ENCODE measurements at places on chromosomes 1 and 21. TPM values are rescaled to one million over a fixed set of nuclear protein-coding genes. Genes with fewer than 3 reads are reported as not detected.

The PSEN2 gene
- 5.3 TPM for total RNA-seq

The NMNAT2 gene
- not detected for total RNA-seq

The C1QC gene
- total RNA-seq = not detected

The LAMTOR2 gene
- 65.1 TPM for total RNA-seq

The PEX19 gene
- 61.1 TPM for total RNA-seq

The ZNF648 gene
- not detected for total RNA-seq

The CLEC20A gene
- total RNA-seq = not detected

The CACNA1S gene
- not detected for total RNA-seq

The LEFTY2 gene
- not detected for total RNA-seq

The OR2T29 gene
- not detected for total RNA-seq

The MPL gene
- not detected for total RNA-seq

DNA sequence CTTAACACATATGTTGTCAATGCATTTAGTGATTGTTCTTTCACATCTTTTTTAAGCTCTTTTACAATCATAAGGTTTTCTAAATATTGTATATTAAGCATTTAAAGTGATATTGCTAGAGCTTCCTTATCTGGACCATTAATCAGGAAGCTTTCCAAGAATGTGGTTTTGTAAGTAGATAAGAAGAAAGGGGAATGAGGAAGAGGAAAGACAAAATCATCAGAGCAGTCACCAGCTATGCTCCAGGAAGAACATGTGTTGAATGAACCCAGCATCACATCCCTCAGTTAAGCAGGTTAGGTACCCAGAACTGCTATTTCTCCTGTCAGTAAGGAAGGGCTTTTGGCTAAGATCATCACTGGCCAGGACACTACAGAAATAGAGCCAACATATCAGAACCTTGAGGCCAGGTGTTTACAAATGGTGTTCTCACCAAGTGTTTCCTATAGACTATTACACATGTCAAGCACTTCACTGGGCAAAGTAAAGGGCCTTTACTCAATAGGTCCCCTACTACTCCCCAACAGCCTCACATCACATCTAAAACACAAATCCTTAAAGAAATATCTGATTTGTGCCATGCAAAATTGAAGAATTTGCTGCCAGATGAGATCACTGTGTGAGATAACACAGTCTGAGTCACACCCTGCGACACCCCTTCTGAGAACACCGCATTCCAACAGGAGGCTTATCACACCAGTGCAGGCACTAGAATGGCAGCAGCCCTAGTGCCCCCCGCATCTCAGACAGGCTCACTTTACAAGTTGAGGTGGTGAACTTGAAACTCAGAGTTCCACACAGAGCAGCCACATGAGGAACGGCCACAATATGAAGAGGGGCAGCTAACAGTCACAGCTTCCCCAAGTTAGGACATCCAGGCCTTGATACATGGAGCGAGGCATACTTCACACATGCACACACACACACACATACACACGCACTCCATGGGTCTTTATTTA lies 1.8 kb upstream of the SPRR2A start:
- DNase-seq = no peak

DNA sequence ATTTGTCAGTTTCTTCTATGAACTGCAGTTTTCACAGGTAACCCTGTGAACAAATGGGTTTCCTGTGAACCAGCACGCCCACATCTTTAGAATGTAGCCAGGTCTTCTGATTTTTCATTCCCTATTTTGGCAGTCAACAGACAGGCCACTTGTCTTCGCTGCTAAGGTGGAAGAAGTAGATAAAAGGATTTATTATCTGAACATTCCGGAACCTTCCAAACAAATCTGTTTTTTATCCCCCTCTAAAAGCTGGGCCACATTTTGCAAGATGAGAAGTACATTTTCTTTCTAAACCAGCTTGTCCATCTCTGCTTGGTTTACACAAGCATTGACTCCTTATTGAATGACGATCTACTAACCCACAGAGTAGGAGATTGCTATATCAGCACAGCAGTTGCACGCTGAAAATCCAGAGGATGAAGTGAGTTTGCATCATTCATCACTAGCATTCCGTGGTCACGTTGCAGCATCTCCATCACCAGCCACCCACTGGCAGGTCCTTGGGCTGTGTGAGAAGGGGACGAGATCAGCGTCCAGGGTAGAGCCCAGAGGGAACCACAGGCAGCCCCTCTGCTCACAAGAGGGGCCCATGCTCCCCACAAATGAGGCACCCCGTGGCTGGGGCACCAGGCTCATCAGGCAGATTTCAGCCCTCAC lies 83.5 kb downstream of the TOMM20 start:
- DNase-seq = peak; percentile 70

GRCh38 chr1:181645171-181645570 lies 161.9 kb downstream of the CACNA1E start:
- DNase-seq = no peak

GRCh38 chr1:199242601-199243000 lies 603.8 kb downstream of the PTPRC start:
- DNase-seq = no peak

GRCh38 chr1:83961571-83962295 lies 37.2 kb downstream of the TTLL7 start:
- DNase-seq = no peak

DNA sequence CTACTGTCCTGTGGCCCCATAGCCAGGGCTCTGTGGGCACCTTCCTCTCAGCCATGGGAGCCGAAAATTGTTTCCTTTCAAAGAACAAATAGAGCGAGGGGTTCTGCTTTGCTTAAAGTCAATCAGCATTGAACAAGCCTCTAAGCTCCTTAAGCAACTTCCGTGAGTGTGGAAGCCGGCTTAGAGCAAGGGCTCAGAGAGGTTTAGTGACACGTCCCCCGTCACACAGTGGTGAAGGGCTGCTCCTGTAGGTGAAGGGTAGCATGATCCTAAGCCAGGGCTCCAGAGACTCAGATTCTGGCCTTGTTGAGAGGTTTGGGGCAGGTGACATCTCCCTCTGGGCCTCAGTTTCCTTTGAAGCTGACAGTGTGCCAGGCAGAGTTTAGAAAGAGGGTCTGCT lies 94.0 kb upstream of the WNT4 start:
- DNase-seq = no peak

GRCh38 chr1:30708361-30708728 lies 15.0 kb downstream of the MATN1 start:
- no peak for DNase-seq

DNA sequence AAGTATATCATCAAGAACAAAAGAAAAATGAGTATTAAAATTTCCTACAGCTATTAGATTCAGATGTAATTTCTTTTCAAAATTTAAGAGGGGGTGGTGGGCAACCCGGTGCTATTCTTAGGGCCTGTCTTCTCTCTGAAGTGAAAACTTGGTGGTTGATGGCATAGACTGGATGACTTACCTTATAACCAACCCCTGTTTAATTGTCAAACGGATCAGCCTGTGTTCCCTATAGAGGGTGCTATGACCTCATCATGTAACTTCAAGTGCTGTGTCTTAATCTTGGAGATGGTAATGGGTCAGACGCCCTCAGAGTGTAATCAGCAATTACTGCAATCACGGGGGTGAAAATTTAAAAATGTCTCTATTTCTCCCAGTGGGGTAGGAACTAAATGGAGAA lies 176.2 kb downstream of the PCP4 start:
- DNase-seq = no peak

DNA sequence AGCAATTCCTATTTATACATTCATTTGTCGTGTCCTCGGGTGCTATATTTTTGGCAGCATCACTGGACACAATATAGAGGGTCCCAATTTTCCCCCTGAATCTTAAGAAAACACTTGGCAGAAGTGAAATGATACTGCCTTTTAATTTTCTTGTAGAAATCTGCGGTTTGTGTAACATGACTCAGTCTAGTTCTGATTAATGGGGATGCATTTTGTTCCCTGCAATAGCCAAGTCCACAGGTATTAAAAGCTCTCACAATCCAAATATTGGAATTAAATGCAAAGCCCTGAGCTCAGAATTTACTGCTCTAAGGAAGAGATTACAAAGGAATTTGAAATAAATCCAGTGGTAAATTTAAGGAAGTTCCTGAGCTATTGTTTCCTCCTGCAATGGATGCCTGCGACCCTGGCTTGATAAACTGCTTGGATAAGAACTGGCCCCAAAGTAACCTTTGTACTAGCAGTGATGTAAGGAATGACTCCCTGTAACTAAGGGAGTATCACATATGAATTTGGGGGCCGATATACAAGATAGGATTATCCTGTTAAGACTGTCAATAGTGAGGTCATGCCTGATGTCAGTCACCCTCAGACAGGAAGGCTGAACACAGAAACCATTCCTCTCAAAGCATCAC lies 349.7 kb upstream of the C1orf87 start:
- DNase-seq = no peak

GRCh38 chr1:151340870-151341754 lies 5.9 kb downstream of the RFX5 start:
- DNase-seq = peak; percentile 63

GRCh38 chr1:231421546-231421970 lies 529 bp downstream of the EGLN1 start:
- peak; percentile 59 for DNase-seq

DNA sequence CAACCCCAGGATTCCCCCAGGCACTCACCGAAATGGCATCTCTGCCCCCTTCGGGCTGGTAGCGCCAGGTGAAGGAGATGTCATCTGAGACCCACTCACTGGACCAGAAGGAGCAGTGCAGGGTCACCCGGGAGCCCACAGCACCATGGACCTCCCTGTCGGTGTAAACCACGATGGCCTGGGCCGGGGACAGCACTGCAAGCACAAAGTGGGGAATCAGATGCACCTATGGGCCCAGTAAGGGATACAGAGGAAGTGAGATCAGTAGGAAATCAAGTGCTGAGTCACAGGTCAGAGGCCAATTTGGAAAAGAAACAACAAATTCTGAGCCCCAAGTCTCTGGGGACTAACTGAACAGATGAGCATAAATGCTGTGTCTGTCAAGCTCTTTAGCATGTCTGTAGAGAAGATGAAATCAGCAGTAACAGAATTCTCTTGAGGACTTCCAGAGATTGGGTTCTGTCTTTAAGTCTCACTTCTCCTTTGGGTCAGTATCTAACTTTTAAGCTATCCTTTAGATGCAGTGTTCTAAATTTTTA lies 2.5 kb downstream of the MPZ start:
- peak; percentile 13 for DNase-seq

GRCh38 chr1:239657291-239657690 lies 270.9 kb downstream of the CHRM3 start:
- DNase-seq = no peak

- peak; percentile 92 for DNase-seq
Observed at GRCh38 chr1:26900001-26900814, at the start of gene GPATCH3. TSS of gene GPATCH3 (minus strand) at chr1:26900467. CDS start at chr1:26900442, 25 bp downstream.

DNA sequence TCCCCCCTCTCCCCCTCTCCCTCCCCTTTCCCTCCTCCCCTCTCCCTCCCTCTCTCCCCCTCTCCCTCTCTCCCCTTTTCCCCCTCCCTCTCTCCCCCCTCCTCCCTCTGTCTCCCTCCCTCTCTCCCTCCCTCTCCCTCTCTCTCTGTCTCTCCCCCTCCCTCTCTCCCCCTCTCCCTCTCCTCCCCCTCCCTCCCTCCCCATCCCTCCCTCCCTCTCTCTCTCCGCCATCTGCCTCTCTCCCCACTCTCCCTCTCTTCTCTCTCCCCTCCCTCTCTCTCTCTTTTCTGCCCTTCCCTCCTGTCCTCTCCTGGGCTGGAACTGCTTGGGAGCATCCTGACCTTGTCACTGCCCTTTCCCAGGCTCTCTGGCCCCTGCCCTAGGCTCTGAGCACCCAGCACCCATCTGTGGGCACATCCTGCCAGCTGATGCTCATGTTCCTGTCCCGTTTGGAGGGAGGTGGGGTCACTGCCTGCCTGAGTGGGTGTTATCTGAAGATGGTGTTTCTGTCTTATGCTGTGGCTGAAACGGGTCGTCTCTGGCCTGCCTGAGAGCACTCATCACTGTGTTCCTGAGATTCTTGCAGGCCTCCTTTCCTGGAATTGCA lies 10.8 kb downstream of the FTCD start:
- DNase-seq = peak; percentile 36

- DNase-seq = no peak
Observed at GRCh38 chr1:223421676-223422075, 28.5 kb downstream of the CCDC185 start.

GRCh38 chr1:41981796-41982195 lies 63.1 kb upstream of the HIVEP3 start:
- DNase-seq = no peak

- DNase-seq = no peak
Observed at GRCh38 chr1:183996396-183996795, 41.1 kb downstream of the COLGALT2 start.

DNA sequence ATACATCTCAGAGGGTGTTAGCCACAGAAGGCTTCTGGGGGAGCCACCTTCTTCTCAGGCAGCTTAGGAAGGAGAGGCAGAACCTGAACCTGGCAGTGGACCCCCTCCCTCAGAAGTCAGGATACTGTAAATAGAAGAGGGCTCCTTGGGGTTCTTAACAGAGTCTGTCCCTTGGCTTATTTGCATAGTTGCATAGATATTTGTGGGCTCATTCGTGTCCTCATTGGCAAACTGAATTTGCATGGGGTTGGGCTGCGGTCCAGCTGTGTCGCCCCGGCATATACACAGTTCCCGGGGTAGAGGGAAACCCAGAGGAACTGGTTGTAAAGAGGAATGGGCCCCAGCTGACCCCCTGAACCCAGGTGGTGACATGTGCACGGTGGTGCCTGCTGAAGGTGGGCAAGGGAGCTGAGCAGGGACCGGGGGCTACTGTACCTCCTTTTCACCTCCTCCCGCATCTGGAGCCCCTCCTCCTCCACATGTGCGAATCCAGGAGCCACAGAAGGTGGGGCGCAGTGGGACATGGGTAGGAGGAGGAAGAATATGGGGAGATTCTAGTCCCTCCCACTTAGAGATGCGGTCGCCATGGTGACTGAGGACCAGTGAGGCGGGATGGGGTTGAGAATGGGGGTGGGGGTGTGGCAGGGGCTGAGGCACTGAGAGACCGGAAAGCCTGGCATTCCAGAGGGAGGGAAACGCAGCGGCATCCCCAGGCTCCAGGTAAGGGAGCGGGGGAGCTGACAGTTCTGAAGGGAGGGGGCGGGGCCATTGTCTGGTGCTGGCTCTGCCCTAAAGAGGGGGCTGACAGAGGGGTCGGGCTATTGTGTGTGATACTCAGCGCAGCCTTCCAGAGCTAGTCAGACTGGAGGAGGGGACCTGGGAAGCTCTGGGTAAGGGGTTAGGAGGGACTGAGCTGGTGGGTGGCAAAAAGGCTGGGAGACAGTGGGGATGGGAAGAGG lies 3.7 kb upstream of the SEMA4A start:
- no peak for DNase-seq

DNA sequence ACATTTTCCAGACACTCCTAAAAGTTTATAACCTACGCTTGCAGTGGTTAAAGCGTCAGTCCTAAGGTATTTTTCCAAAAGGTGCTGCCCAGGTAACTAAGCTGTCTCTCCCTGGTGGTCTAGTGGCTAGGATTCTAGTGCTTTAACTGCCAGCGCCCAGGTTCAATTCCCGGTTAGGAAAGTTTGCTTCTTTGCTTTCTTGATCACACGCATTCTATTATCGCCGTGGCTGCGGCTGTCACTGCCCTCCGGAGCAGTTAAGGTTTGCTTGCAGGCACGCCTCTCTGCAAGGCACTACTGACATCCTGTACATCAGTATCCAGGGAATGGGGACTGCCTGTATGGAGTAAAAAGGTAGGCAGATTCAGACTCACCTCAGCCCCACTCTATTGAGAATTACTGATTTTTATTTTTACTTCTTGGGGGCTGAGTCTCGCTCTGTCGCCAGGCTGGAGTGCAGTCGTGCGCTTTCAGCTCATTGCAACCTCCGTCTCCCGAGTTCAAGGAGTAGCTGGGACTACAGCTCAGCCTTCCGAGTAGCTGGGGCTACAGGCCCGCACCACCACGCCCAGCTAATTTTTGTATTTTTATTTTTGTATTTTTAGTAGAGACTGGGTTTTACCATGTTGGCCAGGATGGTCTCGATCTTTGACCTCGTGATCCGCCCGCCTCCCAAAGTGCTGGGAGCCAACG lies 53.2 kb upstream of the CFAP126 start:
- no peak for DNase-seq
